ENCODE measurements at places on chromosomes 2 and 18.

GRCh38 chr18:35547008-35547605, 34.4 kb upstream of the GALNT1 start:
- no peak for DNase-seq

GRCh38 chr18:52200406-52200805, 139.6 kb upstream of the DCC start:
- DNase-seq: no peak

DNA sequence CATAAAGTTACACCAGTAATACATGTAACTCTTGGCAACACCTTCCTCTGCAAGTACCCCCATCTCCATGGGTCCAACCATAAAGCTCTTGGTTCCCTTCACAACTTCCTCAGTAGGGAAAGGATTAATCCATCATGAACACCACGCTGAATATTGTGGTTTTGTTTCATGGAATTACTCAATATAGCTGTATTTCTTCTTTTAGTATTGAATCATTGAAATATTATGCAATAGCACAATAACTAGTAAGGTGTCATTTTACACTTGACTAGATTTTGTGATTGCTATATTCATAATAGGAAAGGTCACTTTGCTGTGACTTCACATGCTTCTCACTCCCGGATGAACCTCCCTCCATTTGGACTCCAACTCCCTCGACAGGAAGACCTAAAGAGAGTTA, 29.7 kb upstream of the PID1 start:
- DNase-seq: no peak

- no peak for DNase-seq
Measured at GRCh38 chr2:31334311-31335026, 80.1 kb downstream of the XDH start.

DNA sequence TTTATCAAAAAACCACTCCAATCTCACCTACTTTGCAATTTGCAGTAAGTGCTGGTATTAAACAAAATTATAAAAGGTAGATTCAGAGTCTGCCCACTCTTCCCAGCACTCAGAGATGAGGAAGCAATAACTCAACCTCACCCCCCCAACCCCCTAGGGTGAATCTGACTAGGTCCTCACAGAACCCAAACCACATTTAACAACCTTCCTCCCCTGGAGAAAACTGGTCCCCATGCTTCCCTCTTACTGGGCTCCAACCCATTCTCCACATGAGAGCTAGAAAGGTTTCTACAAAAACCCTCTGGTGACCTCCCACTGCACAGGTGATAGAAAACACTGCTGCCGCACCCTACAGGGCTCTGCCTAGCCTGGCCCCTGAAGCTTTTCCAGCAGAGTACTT, 40.5 kb upstream of the BMP10 start:
- DNase-seq: no peak

DNA sequence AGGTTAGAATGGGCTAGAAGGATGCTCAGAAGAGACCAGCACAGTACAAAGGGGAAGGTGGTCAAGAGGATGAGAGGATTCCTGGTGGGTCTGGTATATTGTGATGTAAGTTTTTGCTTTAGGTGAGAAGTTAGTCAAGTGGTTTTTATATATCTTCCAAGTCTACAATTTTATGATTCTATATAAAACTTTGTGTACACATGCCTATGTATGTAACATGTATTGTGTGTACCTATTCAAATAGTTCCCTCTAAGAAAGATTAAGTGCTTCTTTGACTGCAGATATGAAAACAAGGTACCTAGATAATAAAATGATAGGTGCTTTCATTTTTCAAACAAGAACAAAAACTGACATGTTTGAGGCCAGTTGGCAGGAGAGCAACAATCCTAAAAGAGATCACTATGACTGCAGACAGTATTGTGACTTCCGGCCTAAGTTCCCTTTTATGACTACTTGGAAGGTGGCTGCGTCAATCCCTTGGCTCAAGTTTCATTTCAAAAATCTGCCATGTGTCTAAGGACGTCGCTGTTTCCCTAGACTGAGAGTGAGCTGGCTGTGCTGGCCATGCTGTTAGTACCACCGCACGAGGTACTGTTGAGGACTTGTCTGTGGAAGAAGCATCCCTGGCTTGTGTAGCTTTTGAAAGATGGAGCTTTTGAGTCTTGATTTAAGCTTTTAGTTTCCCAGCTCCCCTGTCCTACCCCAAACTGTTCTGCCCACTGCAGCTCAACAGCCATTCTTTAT, 123.1 kb downstream of the PRPF40A start:
- DNase-seq: peak; percentile 12

GRCh38 chr2:177138823-177139222, 73.8 kb upstream of the HNRNPA3 start:
- DNase-seq: no peak

DNA sequence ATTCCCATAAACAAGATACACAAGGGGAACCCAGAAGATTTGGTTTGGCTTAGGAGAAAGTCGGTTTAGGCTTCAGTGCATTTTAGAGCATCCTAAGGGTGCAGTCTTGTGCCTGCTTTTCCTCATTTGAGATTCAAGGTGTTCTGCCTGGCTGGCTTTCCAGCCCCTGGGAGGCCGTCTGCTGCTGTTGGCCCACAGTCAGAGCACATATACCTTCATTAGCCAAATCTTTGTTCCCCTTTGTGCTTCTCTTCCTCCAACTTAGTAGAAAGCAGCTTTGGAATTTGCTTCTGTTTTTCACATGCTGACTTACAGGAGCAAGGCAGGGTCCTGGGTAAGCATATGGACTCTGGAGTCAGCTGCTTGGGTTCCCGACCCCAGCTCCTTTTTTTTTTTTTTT, 477.1 kb upstream of the TCF4 start:
- no peak for DNase-seq

DNA sequence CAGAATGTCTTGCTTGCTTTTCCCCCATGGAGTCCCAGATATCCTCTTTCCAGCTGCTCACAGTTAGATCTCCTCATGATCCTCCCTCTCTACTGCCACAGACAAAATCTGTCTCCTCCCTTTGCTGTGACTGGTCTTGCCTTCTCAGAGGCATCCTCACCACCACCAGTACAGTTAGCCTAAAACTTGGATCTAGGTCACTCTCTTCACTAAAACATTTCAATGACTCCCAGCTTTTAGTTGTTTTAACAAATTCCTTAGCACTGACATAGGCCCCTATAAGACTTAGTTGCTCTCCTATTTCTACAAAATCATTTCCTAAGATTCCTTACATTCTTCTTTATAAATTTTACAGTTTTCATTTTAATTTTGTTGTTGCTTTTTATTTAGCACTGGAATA, 734.2 kb upstream of the CHAC2 start:
- no peak for DNase-seq

- DNase-seq: no peak
Measured at GRCh38 chr2:134401081-134401497, 147.2 kb downstream of the MGAT5 start.

DNA sequence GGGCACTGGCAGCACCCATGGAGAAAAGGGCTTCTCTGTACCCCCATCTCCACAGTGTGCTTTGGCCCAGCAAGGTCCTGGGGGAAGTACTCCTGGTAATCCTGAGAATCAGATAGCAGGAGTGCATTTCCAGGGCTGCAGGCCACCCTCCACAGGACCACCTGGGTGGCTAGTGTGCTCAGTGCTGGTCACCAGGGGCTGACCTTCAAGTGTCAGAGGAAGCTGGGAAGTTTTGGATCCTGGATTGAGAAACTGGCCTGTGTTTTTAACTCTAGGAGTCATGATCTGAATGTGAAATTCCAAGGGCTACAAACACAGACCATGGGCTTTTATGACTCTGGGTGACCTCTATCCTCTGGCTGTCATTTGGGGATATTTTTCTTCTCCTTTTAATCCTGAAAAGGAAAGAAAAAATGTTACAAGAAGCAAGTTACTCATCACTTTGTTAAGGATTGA, 9.3 kb downstream of the RHOB start:
- no peak for DNase-seq

- no peak for DNase-seq
Measured at GRCh38 chr2:62472312-62472711, 33.7 kb downstream of the TMEM17 start.

- peak; percentile 63 for DNase-seq
Measured at GRCh38 chr2:227472265-227473121, 537 bp downstream of the AGFG1 start.

GRCh38 chr2:188527141-188527540, 235.5 kb downstream of the GULP1 start:
- DNase-seq: no peak

- no peak for DNase-seq
Measured at GRCh38 chr2:163123526-163123925, 285.0 kb upstream of the KCNH7 start.

GRCh38 chr2:50401772-50402653, 629.9 kb downstream of the NRXN1 start:
- DNase-seq: peak; percentile 52

DNA sequence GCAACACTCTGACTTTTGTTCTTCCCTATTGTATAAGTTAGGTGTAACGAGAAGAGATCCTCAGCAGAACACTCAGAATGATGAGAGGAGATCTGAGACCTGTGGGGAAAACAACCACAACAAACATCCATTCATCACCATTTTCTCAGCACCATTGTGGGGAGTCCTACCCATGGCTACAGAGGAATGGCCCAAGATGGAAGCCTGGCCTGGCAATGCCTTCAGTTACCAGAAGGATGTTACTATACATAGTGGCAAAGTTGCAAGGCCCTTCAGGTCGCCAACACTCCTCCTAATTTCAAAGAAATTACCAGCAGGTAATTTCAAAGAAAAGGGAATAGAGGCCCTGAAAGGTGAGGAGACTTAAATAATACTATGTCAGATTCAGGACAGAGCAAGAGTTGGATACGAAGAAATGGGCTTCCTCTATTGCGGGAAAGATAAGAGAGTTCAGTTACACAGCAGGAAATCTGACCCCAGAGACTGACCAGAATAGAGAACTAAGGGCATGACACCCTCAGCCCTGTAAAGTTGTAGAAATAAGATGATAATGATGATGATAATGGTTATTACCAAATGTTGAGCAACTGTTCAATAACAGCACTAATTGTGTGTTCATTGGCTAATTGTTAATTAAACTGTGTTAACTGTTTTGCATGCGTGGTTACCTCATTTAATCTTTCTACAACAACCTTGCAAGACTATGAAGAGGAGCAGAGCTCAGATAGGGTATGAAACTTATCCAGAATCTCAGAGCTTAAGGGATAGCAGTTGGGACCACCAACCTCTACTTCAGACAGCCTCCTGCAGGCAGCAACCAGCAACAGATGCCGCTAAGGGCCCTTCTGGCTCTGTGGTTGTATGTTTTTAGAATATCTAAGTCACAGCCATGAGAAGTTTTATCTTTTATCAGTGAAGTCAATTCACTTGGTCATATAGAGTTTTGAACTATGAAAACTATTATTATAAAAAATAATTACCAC, 37.5 kb downstream of the DHRS9 start:
- no peak for DNase-seq

- no peak for DNase-seq
Measured at GRCh38 chr2:7437141-7437540, 519.9 kb downstream of the RNF144A start.

DNA sequence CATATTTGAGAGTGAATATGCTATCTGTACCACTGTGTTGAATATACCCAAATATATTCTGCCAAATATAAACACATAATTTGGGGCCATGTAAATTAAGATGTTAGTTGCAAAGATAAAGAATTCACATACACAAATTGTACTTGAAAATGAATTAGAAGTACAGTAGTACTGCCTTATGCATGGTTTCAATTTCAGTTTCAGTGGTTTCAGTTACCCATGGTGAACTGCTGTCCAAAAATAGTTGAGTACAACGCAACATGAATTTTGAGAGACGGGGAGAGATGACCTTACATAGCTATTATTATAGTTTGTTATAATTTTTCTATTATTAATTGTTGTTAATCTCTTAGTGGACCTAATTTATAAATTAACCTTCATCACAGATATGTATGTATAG, 1313.0 kb upstream of the FAM98A start:
- no peak for DNase-seq

GRCh38 chr18:905307-905947, 756 bp downstream of the ADCYAP1 start:
- DNase-seq: no peak

DNA sequence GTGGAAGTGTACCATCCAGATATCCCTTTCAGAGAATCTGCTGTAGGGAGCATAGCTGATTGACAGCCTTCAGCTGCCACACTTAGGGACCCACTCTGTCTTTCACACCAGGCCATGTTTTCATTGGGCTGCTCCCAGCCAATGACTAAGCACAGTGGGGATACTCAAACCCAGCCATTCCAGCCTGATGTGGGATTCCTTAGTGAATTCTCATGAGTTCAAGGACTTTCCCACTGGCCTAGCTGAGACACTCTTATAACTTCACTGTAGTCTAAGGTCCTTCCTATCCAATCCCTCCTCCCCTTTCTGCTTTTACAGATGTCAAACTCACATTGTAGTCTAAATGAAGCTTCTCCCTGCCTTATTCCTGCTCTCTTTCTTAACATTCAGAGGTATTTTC, 201.2 kb downstream of the PIK3C3 start:
- DNase-seq: no peak

All from activated CD4-positive, alpha-beta T cell treated with anti-CD3 and anti-CD28 coated beads, Interleukin-2, amount 10 ng/mL, durations not matched to agents 7 days and 5 days (primary cell).